ENCODE measurements at places on chromosomes 12 and 14.
A peak's percentile ranks its signal among the peaks of the same experiment; 100 is the strongest.

GRCh38 chr12:4771960-4772566 is 51.9 kb downstream of the GALNT8 start:
- no peak overlapping the region for H3K27ac ChIP-seq
- no peaks in the 10 kb centered on the region for H3K4me1 ChIP-seq
- H3K27me3 ChIP-seq, result no peaks in the 10 kb centered on the region
- no peaks in the 10 kb centered on the region for H3K36me3 ChIP-seq

- DNase-seq, result no peak
- H3K36me3 ChIP-seq, result no peaks in the 10 kb centered on the region
- no peaks in the 10 kb centered on the region for H3K27me3 ChIP-seq
- no peaks in the 10 kb centered on the region for H3K4me1 ChIP-seq
- H3K4me3 ChIP-seq, result no peak overlapping the region
Observed at GRCh38 chr12:75404231-75404630, 13.3 kb downstream of the GLIPR1L2 start.

DNA sequence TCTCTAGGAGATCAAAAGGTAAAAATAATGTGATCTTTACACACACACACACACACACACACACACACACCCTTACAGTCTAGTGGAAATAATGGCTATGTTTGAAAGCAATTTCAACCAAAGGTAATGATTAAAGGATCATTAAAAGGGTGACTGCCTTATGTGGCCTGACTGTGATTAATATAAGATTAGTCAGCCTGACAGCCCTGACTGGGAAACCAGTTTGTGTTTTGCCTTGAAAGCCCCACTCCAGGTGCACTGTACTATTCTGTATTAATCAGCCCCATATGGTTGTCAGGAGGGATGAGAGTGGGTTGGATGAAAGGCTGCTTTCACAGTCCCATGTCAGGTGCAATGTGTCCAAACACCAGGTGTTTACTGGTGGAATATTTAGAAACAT is 10.5 kb downstream of the RASSF9 start:
- H3K4me3 ChIP-seq, result no peak overlapping the region
- H3K27me3 ChIP-seq, result no peaks in the 10 kb centered on the region
- no peaks in the 10 kb centered on the region for H3K36me3 ChIP-seq
- DNase-seq, result no peak
- no peak overlapping the region for H3K27ac ChIP-seq

DNA sequence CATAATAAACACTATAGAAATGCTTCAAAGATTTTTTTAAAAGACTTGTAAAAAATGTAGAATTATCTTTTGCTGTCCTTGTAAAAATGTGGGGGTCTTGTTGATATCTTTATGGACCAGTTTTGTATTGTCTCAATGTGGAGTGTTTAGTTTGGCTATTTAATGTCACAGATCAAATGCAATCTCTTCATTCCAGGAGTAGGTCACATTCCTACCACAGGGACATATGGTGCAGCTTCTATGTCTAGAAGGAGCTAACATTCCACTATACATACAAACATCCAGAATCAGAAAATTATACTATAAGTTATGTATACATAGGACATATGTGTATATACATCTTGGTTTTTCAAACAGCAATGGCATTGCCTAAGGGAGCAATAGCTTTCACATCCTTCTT is 345.7 kb downstream of the BMP4 start:
- no peak overlapping the region for H3K4me3 ChIP-seq
- H3K36me3 ChIP-seq, result no peaks in the 10 kb centered on the region
- H3K4me1 ChIP-seq, result no peaks in the 10 kb centered on the region
- no peak for DNase-seq

DNA sequence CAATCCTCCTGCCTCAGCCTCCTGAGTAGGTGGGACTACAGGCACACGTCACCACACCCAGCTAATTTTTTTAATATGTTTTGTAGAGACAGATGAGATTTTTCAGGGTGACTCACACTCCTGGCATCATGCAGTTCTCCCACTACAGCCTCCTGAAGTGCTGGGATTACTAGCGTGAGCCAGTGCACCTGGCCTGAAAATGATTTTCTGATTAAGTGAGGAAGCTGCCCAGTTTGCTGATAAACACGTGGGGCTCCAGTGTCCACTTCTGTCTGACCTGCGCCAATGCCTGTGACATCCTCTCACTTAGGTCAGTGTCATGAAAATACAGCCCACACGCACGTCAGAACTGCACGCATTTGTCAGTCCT is 37.0 kb upstream of the SFSWAP start:
- H3K36me3 ChIP-seq, result no peaks in the 10 kb centered on the region
- no peak overlapping the region for H3K27ac ChIP-seq
- no peak overlapping the region for H3K4me3 ChIP-seq
- DNase-seq, result no peak

DNA sequence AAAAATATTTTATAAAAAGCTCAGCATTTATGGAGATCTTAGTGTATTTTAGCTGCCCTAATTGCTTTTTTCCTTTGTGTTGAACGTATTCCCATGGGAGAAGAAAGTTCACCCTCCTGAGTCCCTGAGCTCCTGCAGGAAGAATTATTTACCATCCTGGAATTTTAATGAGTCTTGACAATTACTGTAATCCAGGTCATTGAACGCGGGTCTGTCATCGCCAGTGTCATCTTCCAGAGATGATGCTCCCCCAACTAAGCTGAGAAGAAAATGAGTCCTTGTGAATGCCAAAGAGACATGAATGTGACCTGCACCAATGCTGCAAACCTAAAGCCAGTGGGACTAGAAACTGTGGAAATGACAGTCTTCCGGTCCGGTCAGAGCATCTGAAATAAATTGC is 129.5 kb downstream of the FBXL14 start:
- DNase-seq, result no peak
- H3K4me3 ChIP-seq, result no peak overlapping the region

DNA sequence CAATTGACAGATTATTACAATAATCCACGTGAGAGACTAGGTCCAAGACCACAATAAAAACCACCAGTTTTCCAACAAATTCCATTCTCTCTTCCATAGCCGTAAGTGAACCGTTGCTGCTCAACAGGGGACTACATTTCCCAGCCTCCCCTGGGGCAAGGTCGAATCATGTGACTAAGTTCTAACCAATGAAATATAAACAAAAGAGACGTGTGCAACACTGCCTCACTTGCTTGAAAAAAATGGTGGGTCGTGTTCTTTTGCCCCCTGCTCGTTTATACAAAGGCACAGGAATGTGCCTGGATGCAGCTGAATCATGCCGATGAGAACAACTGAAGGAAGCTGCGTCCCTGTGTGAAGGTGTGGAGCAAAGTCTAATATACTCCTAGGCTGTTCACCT is 51.1 kb downstream of the HSPB8 start:
- no peak overlapping the region for H3K27ac ChIP-seq
- H3K36me3 ChIP-seq, result no peaks in the 10 kb centered on the region
- H3K4me1 ChIP-seq, result no peaks in the 10 kb centered on the region
- no peaks in the 10 kb centered on the region for H3K27me3 ChIP-seq
- H3K4me3 ChIP-seq, result peak overlapping the region; percentile 5

DNA sequence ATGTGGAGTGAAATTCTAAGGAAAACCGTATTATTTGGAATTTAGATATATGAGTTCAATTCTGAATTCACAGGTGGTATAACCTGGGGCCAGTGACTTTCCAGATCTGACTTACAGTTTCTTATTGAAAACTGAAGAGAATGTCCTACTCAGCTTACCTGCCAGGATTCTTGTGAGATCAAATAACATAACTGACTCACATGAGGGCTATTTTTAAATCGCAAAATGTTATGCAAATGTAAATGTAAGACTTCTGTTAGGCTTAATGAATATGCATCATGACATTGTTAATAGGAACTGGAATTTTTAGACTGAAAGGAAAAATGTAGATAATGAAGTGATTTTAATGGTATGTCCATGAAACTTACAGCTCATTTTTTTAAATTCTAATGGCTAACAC is 1142.1 kb downstream of the FLRT2 start:
- H3K27ac ChIP-seq, result no peak overlapping the region
- DNase-seq, result no peak
- no peaks in the 10 kb centered on the region for H3K36me3 ChIP-seq
- H3K27me3 ChIP-seq, result no peaks in the 10 kb centered on the region
- H3K4me3 ChIP-seq, result no peak overlapping the region
- H3K4me1 ChIP-seq, result no peaks in the 10 kb centered on the region

Data from right lobe of liver (tissue), 6 donors.